ENCODE measurements at places on chromosomes 5 and 9.
A peak's percentile ranks its signal among the peaks of the same experiment; 100 is the strongest.

DNA sequence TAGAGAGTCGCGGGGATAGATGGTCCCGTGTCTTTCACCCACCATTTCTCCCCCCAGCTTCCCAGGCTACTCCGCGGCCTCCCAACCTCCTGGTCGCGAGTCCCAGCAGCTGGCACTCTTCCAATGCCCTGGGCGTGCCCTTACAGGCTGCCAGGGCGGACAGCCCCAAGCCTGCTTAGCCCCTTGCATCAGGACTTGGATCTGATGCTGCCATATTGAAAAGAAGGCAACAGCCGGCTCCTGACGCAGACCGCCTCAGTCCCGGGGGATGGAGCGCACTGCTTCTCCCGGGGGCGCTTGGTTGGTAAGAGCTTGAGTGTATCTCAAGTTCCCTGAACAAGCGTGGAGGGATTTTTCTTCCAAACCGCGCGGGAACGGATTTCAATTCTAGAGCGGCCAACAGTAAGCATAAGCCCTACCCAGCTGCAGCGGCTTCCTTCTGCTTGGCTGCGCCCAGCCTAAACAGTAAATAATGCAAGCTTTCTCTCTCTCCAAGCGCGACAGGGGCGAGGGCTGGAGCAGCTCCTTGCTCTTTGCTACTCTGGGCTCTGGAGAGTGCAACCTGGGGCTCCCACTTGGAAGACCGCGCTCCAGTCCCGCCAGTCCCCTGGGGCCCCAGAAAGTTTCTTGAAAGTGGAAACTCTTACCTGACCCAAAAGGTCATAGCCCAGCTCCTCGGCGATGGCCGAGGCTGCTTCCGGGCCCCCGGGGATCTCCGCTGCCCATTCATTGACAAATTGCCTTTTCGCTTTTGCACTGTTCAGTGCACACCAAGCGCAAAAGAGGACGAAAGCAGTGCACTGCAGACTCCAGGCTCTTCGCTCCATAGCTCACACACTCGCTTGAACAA, 607 bp downstream of the PCSK1 start:
- DNase-seq, result no peak

GRCh38 chr5:395921-396530, 47.0 kb upstream of the EXOC3 start:
- no peak for DNase-seq

GRCh38 chr9:89605465-89606048, 745 bp downstream of the GADD45G start:
- peak; percentile 78 for DNase-seq

DNA sequence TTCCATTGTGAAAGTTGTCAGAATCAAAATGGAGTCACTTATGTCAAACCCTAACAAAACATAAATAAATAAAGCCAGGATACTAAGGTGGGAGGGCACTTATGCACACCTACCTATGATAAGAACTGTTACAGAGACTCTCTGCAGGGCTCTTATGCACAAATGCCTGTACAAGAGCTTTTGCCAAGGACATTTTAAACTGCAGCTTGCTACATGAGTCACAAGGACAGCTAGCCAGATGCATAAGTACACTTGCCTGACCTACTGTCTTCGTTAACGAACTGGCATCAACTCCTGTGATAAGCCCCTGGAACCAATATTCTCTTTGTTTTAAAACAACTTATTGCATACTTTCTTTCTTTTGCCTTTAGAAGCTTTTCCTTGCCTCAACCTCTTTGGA, 152.9 kb upstream of the SPEF2 start:
- DNase-seq, result no peak

- no peak for DNase-seq
Measured at GRCh38 chr5:179802950-179803562, 3.6 kb downstream of the MGAT4B start.

DNA sequence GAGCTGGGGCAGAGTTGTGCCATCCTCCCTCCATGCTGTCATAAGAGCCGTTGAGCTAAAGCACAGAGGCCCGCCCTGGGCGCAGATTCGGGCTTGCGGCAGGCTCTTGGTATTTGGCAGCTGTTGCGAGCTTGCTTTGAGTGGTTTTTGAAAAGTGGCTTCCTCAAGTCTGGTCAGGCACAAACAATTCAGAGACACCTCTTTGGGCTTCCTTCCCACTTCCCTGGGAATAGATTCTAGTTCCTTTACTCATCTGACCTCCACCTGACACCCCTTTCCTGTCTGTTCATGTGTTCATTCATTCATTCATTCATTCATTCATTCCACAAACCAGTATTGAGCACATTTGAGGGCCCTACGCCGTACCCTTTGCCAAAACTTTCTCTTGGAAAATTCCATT, 27.4 kb downstream of the NCS1 start:
- no peak for DNase-seq

DNA sequence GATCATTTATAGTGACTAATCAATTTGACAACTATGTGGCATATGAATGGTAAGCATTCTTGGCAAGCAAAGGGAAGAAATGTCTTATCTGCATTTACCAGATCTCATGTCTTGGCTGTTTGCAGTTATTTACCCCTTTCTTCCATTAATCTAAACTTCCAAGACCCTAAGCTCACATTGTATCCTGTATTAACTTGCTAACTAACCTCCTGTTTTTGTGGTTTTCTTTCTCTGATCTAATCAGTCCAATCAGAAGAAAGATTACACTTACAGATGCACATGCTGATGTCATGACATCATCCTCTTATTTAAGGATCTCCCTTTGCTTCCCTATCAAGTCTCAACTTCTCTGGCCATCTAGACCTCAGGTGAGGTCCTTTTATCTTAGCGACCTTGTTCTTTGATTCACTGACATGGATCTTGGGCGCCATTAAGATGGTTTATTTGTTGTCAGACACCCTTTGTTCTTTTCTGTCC, 95.5 kb downstream of the F2RL2 start:
- no peak for DNase-seq

All from T-helper 2 cell treated with Interferon-gamma antibody and Interleukin-4, amounts not matched to agents 5 μg/mL and 100 μg/mL, for 36 hours (primary cell).